Kasumi-1 (cell line): ENCODE measurements at places on chromosomes 16 and 17.
A peak's percentile ranks its signal among the peaks of the same experiment; 100 is the strongest.

DNA sequence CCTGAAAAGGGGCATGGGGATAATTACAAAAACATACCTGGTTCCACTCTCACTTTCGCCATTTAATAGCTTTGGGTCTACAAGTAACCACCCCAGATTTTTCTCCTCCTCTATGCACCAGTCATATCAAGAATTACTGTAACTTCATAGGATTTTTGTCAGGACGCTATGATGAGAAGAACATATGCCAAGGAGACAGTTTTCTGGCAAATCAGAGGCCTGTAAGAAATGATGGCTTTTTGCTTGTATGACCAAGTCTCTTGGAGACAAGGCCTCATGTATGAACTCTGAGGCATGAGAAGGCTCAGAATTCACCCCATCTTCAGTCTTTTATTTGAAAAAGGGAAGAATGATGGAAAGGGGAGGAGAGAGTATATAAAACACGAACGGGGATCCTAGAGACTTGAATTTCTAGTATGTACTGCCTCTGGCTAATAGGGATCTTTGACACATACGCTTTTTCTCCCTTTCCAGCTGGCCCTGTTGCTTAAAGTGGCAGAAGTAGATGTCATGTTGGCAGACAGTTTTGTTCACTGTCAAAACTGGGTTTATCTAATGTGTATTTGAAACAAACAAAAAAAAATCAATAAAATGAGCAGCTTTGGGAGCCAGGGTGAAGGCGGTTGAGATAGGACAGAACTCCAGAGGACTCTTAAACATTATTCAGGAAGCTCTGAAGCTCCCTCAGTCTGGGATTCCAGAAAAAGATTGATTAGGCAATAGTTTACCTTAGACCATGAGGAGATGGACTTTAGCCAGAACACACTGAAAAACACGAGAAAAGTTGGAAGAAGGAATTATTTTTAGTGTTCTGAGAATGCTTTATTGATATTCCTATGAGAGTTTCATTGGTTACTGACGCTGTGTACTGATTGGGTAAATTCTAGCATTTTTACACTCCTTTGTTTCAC is 656.6 kb downstream of the WWOX start:
- no peak for DNase-seq

- no peak for DNase-seq
Measured at GRCh38 chr16:70635336-70636016, 10.9 kb upstream of the IL34 start.

DNA sequence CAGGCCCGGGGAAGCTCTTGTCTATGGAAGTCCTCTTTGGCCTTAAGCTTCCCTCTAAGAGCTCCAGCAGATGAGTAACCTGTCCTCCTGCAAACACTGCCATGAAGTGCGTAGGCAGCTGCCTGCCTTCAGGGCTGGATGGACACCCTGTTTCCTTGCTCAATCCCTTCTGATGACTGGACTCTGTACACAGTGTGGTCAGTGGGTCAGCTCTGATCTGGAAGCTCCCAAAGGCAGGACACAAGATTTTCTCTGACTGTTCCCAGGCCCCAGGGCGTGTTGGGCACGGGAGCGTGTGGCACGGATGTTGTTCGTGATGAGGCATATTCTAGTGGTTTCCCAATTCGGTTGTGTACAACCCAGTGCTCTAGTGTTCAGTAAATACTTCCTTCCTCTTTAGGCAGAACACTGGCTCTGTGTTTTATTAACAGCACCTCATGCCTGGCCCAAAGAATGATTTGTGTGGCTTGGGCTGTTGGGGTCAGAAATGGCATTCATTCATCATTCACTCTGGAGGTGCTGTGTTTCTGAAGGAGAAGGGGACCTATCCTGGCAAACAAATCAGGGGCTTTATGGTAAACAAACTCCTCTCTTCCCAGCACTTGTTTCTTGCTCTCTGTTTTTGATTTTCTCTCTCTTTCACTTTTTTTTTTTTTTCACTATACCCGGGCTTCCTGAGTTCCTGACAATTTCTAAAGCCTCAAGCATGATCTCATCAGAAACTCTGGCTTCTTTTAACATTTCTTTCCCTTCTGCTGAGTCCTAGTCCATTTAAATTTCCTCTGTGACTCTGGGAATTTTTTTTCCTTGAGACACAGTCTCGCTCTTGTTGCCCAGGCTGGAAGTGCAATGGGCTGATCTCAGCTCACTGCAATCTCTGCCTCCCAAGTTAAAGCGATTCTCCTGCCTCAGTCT is 12.0 kb upstream of the RNF157 start:
- DNase-seq: peak; percentile 82

DNA sequence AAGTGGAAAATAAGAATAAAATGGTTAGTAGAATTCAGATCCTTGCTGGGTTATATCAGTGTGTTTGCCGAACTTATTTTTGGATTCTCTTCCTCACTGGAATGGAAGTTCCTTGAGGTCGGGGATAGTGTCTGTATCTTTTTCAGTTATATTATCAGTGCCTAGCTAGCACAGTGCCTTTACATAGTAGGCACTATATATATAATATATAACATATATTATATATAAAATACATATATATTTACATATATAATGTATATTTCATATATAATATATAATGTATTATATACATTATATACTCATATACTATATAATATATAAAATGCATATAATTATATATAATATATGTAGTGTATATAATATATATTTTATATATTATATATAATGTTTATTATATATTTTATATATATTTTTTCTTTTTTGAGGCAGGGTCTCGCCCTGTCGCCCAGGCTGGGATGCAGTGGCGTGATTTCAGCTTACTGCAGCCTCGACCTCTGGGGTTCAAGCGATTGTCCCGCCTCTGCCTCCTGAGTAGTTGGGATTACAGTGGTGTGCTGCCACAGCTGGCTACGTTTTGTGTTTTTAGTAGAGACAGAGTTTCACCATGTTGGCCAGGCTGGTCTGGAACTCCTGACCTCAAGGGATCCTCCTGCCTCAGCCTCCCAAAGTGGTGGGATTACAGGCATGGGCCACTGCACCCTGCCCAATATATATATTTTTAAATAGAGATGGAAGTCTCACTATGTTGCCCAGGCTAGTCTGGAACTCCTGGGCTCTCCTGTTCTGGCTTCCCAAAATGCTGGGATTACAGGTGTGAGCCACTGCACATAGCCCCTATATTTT is 3.2 kb downstream of the NFATC3 start:
- no peak for DNase-seq

DNA sequence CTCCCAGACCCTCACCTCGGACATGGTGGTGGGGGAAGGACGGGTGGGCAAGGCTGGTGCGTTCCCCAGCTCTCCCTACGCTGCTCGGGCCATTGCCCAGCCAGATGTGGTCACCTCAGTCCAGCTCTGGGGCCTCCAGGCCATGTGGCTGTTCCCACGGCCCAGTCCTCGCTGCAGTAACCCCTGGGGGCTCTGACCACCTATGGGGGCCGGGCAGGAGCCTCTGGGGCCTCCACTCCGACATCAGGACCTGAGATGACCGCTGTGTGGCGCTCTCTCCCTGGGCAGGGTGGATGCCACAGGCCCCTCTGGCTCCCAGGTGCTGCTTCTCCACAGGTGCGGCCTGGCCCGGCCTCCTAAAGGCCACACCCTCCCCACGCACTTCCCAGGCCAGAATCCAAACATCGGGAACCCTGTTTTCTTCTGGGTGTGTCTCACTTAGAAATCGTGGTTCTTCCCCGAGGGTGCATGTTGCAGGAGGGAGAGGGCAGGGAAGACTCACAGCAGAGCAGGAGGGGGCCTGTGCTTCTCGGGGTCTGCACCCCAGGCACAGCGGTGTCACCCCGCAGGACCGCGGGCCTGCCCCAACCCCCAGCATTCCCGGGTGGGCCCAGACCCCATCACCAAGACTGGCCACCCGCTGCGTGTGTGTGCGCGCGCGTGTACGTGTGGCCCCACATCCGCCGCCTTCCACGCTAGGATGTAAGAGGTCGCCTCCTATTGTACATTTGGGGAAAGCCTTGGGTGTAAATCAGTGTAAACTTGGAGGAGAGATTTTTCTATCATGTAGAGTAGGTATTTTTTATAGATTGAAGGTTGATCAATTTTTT is 5.9 kb upstream of the CAPN15 start:
- no peak for DNase-seq

- no peak for DNase-seq
Measured at GRCh38 chr16:57999971-58000705, at the start of gene ZNF319. Gene ZNF319 (minus strand): TSS chr16:58000672. CDS start chr16:57998265, 2,407 bp downstream.

GRCh38 chr17:11366272-11366850 is 125.3 kb downstream of the SHISA6 start:
- no peak for DNase-seq

- peak; percentile 83 for DNase-seq
Measured at GRCh38 chr17:8954339-8954738, 11.2 kb downstream of the PIK3R5 start.

DNA sequence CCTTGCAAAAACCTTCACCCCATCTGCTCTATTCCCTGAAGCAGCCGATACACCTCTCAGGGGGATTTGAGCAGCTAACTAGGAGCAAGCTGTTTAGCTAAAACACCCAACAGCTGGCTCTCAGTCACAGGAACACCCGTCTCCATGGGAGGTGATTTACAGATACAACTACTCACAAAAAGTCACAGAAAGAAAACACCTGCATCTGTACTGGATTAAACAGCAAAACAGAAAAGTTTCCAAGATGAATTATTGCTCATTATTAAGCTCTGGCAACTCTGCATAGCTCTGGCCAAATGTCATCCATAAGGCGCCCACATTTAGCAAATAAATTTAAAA is 22.3 kb downstream of the GJC1 start:
- no peak for DNase-seq

DNA sequence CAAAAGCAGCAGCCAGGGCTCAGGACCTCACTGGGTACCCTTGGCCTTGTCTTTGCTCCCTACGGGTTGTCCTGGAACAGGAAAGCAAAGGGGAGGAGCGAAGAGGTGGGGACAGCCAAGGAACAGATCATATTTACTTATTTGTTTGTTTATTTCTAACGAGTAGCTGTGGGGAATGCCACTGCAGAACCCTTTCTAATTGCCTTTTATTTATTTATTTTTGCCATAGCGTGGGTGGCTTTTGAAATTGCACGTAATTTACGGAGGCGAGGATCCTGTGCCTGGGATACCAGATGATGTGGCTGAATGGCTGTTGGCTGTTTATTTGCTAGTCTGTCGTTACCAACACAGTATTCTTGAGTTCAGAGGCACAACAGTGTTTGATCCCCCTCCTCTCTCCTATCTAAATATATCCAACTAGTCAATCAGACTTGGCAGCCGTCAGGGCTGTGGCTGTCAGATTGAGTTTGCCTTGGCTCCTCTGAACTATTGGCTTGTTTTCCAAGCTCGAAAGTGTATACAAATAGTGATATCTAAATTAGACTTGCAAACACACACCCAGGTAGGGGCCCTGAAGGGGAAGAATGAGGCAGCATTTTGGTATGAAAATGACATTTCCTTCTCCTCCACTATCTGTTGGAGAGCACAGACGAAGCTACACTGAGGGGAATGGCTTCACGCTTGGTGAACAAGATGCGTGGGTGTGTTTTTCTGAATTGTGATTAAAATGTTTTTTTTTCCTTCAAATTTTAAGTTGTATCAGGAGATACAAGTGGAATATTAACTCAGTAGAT is 110.4 kb downstream of the MSI2 start:
- DNase-seq: no peak

DNA sequence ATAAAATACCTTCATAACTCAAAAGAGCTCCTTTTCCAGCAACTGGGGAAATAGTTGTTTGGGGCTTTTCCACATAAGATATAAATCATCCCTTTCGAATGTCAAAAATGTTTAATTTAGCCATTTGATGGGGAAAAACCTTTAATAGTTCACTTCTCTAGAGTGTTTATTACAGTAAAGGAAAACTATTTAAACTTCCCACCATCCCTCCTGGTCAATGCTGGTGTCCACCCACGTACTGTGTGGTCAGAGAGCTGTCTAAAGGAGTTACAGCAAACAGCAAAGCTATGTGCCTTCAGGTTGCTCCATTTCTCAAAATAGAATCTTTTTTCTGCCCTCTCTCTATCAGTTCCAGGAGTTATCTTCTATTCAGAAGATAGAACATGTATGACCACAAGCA is 33.5 kb downstream of the KANSL1 start:
- no peak for DNase-seq

- DNase-seq: no peak
Measured at GRCh38 chr17:43800736-43801135, 20.5 kb downstream of the CFAP97D1 start.

GRCh38 chr16:51440131-51440889 is 289.2 kb upstream of the SALL1 start:
- DNase-seq: no peak

GRCh38 chr16:2514333-2515179 is 804 bp downstream of the ATP6V0C start:
- no peak for DNase-seq

- peak; percentile 36 for DNase-seq
Measured at GRCh38 chr17:57622683-57623433, 122.2 kb downstream of the CCDC182 start.

GRCh38 chr17:3400055-3400454 is 1.8 kb upstream of the OR1E1 start:
- DNase-seq: no peak

DNA sequence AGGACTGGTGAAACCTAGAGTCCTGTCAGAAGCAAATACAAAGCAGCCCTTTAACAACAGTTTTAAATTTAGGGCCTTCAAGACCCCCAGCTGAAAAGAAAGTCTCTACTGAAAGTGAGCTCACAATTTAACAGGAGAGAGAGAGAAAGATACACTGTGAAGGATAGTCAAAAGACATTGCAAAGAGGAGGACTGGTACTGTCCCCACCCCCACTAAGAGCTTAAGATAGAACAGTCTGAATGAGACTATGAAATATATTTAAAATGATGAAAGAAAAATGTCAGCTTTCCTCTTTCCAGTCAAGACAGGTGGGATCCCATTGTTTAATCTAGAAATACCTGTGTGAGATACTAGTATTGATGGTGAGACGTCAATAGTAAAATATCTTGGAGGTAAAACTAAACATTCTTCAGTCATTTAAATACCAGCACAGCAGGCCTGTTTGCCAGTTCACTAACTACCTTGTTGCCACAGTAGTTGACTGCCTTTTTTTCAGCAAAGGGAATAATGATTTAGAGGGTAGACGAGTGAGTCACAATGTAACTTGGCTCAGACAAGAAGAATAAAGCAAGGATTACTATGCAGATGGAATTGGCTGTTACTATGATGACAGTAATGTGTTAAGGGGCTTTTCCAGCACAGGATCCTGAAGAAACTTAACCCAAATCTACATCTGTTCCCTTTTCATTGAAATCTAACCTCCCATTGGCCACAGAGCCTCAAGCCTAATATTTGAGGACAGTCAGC is 47.2 kb upstream of the RASL10B start:
- DNase-seq: no peak

DNA sequence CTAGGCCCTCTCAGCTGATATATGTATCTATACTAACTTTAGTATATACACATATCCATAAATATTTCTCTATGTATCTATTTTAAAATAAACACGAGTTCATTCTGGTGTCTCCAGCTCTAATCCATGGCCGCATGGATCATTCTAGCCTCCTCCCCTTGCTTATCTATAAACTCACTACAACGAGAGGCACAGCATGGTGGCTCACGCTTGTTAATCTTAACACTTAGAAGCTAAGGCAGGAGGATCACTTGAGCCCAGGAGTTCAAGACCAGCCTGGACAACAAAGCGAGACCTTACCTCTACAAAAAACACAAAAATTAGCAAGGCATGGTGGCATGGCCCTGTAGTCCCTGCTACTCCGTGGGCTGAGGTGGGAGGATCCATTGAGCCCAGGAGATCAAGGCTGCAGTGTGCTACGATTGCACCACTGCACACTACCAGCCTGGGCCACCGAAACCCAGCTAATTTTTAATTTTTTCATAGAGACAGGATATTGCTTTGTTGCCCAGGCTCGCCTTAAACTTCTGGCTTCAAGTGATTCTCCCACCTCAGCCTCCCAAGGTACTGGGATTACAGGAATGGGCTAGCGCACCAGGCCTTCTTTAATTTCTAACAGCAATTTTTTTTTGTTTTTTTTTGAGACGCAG is 3.9 kb upstream of the ZNF207 start:
- DNase-seq: no peak

- peak; percentile 5 for DNase-seq
Measured at GRCh38 chr17:14302431-14303099, 1.7 kb downstream of the HS3ST3B1 start.
